ENCODE measurements at places on chromosomes 1 and 21.

GRCh38 chr1:170674239-170674638, 10.3 kb downstream of the PRRX1 start:
- DNase-seq: no peak

DNA sequence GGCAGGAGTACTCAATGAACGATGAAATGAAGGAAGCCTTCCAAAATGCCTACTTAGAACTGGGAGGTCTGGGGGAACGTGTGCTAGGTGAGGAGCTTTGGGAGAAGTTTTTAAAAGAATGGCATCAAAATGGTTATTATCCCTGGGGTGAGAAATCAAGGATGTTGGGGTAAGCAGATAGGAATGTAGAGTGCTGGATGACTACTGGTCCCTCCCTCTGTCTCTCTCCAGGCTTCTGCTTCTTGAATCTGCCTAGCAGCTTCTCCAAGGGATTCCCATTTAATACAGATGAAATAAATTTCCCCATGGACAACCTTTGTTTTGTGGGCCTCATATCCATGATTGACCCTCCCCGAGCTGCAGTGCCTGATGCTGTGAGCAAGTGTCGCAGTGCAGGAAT, 19.0 kb upstream of the CASQ1 start:
- DNase-seq: no peak

DNA sequence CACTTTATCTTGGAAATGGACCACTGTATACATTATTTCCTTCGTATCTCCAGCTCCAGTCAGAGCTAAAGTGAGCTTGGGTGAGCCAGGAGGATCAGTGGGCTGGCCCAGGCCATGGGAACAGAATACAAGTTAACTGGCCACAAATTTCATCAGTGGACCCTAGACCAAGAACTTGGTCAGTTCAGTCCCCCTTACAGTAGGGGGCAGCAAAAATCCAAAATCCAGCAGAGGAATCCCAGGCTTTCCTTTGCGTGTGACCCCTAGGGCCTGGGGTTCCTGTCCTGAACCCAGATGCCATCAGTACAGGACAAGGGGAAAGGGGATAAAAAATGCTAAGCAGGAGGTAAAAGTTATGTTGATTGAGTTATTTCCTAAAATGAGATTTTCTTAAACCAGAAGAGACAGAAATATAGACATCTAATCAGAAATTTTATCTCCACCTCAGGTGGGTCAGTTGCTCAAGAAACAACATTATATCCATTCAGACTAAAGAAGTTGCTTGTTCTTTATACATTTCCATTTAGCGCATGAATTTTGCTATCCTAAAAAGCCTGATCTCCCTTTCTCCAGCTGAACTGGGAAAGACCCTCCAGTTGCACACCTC, 24.1 kb upstream of the LCE5A start:
- DNase-seq: no peak

DNA sequence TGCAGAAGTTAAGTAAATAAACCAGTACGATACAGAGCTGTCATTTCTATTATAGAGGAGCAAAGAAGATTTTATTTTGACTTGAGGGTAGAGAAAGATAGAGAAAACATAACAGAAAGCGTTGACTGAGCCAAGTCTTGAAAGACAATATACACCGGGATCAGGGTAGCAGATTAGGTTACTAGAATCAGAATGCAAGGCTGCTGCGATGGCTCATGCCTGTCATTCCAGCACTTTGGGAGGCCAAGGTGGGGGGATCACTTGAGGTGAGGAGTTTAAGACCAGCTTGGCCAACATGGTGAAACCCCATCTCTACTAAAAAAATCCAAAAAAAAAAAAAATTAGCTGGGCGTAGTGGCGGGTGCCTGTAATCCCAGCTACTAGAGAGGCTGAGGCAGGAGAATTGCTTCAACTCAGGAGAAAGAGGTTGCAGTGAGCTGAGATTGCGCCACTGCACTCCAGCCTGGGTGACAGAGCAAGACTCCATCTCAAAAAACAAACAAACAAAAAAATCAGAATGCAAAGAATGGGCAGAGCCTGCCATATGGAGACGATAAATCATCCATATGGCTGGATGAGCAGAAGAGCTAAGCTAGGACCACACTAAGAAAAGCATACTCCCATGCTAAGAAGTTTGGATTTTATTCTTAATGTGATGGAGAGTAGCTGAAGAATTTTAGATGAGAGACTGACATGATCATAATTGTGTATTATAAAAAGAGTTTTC, 9.9 kb upstream of the ABCD3 start:
- no peak for DNase-seq

GRCh38 chr21:43362915-43363314, 64.0 kb downstream of the SIK1 start:
- DNase-seq: no peak

DNA sequence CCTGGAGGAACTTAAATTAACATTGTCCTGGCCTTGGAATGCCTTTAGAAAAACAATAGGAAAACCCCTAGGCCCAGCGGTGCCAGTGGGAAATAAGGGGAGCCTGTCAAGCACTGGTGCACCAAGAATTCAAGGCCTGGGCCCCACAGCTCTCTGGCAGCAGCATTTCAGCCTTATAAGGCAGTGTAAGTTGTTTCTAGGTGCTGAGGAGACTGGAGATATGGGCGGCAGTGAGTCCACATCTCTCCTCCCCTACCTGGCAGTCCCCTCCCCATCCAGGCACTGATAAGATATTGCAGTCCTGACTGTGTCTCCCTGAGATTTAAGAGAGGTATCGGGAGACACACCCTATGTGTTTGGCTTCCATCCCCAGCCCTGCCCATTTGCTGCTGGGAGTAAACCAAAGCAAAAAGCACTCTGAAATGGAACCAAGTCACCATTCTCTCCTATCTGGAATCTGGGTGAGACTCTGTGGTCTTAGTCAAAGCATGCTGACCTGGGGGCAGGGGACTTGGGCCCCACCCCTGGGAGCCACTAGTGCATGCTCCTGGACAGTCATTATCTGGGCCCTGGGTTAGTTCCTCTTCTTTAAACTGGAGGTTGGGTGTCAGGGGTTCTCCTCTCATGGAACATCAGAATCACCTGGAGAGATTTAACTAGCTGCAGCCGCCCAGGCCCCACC, 30.5 kb downstream of the DEGS1 start:
- DNase-seq: no peak

DNA sequence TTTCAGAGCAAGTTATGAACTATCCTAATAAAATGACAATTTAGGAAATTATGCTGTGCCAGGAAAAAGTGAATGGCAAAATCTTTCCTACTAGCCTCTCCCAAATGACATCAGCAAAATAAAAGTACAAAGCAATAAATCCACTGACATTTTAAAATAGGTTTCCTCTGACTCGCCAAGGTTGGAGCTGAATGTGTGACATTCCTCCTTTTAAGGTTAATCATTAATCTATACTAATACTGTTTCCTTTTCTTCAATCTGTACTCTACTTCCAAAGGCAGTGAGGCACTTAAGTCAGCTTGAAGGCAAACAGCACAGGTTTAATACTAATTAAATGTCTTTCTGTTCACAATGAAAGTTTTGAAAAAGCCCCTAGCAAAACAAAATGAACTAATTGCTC, 15.7 kb downstream of the RNF19B start:
- no peak for DNase-seq

DNA sequence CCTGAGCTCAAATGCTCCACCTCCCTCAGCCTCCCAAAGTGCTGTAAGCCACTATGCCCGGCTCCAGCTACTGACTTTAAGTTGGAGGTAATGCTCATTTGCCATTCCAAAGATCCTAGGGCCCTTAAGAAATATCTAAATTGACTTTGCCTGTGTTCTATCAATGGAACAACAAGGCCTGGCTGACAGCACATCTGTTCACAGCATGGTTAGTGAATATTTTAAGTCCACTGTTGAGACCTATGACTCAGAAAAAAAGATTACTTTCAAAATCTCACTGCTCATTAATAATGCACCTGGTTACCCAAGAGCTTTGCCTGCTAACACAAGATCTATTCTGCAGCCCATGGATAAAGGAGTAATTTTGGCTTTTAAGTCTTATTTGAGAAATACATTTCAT, 3.5 kb upstream of the SSX2IP start:
- DNase-seq: no peak

DNA sequence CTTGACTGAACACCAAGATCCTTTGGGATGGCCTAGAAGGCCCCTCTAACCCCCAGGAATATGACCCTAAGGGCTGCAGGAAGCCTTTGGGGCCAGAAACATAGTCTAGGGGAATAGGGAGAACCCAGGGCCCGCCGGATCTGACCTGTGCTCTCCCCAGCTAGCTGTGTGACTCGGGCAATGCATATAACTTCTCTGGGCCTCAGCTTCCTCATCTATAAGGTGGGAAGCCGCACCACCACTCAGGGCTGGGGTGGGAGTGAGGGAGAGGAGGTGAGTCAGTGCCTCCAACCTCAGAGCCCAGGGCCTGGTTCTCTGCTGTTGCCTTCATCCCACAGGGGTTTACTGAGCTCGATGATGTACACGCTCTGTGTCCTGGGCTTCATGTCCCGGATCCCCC, 434.4 kb downstream of the PTPRU start:
- no peak for DNase-seq

GRCh38 chr1:206736878-206737728, 33.5 kb upstream of the IL19 start:
- DNase-seq: no peak

DNA sequence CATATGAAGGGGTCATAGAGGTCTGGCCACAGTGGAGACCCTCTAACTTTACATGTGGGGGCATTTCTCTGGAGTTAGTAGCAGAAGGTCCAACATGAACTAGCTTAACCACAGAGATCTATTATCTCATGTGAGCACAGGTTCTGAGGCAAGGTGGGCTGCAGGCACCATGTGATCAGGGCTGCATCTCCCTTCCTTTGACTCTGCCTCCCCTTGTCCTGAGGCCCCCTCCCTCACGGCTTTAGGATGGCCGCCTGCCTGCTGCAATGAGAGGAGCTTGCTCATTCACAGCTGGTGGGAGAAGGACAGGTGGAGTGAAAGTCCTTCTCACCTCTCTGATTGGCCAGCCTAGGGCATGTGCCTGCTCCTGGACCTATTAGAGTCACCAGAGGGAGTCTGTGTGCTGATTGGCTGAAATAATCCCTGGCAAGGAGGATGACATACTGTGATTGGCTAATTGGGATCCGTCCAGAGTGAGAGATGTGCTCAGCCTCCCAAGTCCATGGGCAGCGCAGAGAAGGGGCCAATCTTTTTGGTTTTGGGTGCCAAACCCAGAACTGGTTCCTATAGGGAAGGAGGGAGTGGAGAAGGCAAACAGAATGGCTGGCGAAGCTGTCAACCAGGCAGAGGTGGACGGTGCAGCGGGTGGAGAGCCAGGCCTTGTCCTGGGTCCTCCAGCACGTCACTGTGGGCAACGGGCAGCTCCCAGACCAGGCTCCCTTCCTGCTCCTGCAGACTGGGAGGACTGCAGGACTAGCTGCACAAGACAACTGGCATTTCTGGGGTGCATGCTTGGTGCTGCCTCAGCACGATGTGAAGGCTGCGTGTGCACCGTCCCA, 39.4 kb upstream of the C1orf174 start:
- no peak for DNase-seq

- no peak for DNase-seq
Measured at GRCh38 chr21:16743317-16743716, 769.5 kb upstream of the CXADR start.

GRCh38 chr1:109579491-109579890, 31.1 kb downstream of the GNAI3 start:
- no peak for DNase-seq

DNA sequence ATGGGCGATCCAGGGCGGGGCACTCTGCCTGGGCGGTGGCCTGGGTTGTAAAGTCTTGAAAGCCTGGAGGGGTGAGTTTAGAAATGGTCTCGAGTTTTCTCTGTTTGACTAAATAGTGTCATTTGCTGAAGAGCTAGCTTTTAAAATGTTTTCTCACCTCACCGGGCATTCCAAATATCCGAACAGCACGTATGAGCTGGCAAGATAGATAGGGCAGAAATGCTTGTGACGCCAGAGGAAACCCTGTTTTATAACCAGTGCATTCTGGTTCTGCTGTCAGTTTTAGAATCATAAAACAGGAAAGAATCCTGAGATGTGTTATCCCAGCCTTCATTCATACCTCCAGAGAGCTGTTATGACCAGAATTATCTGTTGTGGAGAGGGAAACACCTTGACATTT, 725 bp downstream of the RTCA start:
- no peak for DNase-seq

DNA sequence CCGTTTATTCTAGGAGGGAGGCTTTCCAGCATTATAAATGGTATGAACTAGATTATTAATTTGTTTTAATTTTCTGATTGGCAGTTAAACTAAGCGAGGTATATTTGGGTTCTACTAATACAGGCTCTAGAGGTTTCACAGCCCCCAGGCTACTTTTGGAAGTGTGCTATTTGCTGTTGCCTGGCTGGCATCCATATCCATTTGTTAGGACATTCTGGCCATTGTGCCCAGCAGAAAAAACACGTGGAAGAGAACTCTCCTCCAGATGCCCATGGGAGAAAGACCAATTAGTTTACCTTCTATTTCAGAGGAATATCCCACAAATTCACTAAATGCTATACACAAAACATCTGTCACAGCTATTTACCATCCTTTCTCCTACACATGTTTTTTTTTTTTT, 29.3 kb downstream of the MACO1 start:
- no peak for DNase-seq

GRCh38 chr1:67748630-67749029, 63.6 kb downstream of the GADD45A start:
- no peak for DNase-seq

- no peak for DNase-seq
Measured at GRCh38 chr1:182713939-182714338, 29.6 kb upstream of the RGS8 start.

- no peak for DNase-seq
Measured at GRCh38 chr1:205244384-205244783, 16.6 kb downstream of the TMCC2 start.

GRCh38 chr1:58548371-58548770, 1.8 kb upstream of the OMA1 start:
- DNase-seq: no peak

- no peak for DNase-seq
Measured at GRCh38 chr1:8122477-8123407, 96.6 kb upstream of the ERRFI1 start.

- no peak for DNase-seq
Measured at GRCh38 chr1:26388791-26389445, 16.4 kb upstream of the ZNF683 start.

GRCh38 chr21:14453339-14454015, 70.5 kb upstream of the HSPA13 start:
- no peak for DNase-seq

GRCh38 chr1:155174324-155175280, 953 bp downstream of the TRIM46 start:
- DNase-seq: no peak

DNA sequence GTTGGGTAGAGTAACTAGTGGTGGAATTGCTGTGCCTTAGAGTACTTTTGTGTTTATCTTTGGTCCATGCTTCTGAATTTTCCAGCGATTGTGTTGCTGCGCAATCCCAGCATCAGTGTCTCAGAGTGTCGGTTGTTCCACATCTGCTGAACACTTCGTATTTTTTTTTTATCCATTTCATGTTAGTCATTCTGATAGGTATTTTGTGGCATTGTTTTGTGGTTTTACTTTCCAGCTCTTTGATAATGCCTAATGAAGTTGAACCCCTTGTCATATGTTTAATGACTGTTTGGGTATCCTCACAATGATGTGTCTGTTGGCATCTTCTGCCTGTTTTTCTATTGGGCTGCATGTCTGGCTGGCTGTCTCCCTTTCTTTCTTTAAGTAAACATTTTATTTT, 13.6 kb downstream of the TUFT1 start:
- DNase-seq: no peak
